ENCODE measurements at places on chromosomes 2 and 18.
A peak's percentile ranks its signal among the peaks of the same experiment; 100 is the strongest.

DNA sequence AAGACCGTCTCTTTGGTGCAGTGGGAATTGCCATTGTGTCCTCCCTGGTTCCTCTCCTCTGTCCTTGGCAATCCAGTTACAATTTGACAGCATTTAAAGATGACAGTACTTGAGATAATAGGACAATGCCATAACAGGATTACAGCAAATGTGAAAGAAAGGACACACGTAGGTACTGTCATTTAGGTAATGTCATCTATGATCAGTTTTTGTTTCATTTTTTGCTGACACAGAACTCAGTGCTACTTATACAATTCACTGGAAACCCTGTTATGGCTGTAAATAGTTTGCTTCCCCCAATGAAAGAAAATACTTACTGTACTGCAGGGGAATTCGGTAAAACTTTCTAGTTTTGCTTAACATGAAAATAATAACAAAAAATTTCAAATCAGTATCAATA, 65.2 kb downstream of the BCL11A start:
- DNase-seq = no peak

- DNase-seq = no peak
Observed at GRCh38 chr2:60827369-60827768, 54.0 kb upstream of the REL start.

DNA sequence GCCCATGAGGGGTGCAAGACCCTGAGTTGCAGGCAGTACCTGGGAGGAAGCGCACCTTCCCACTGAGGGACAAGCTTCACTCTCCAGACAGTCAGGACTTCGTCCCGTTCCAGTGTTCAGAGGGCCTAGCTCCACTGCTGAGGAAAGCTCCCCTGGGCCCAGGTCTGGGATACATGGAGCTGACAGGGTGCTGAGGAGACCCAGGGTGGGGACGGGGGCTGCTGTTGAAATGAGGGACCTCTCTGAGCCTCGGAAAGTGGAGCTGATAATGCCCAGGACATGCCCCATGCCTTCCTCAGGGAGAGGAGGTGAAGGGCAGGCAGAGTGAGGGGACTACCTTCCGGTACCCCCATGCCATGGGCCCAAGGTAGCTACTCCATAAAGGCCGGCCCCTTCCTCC, 169.2 kb upstream of the MYCN start:
- DNase-seq = no peak

- DNase-seq = no peak
Observed at GRCh38 chr2:15145046-15145817, 415.9 kb downstream of the NBAS start.

DNA sequence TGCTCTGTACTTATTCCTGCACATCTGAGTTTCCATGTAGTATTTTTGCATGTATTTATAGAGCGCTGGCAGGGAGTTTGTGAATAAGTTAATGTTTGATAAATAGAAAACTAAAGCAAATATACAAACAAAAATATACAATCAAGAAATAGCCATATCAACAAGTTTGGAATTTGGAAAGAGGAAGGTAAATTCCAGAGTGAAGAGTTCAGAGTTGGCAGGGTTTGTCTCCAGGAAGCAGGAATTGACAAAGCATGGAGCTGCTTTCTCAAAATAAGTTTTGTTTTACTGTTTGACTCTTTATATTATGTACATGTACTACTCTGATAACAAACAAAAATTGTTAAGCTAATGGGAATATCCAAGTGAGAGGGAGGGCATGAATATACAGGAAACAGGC, 80.3 kb downstream of the SPOPL start:
- DNase-seq = no peak

GRCh38 chr2:12211326-12212175, 465.1 kb downstream of the LPIN1 start:
- DNase-seq = no peak

DNA sequence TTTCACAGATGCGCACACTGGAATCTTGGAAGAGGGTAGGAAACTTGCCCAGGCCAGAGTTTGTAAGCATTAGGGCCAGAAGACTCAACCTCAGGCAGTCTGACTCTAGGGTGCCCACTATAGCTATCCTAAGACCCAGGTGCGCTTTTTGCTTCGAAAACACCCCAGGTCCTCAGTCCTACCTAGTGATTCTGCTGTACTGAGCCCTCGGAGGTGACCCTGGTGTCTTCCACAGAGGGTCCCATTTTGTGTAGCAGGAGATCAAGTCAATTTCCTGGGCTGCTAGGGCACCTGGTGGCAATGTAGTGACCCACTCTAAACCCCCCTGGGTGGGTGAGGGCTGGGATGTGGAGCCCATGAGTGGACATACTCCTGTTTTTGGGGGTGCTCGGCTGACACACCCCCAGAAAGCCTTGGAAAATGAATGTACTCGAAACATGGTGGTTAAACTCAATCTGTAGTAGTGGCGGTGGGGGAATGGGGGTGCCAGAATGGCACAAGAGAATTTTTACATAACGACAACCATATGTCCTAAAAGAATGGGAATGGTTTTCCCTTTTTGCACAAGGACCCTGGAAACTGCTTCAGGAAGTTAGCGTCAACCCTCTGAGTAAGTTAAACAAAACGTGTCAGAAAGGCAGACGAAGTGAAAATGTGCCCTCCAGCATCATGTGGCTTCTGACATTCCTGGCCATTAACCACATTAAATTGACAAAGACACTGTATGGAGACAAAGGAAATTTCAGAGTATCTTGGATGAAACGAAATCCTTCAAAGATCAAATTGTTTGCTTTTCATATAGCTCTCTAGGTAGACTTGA, 218.0 kb upstream of the COPS8 start:
- no peak for DNase-seq

DNA sequence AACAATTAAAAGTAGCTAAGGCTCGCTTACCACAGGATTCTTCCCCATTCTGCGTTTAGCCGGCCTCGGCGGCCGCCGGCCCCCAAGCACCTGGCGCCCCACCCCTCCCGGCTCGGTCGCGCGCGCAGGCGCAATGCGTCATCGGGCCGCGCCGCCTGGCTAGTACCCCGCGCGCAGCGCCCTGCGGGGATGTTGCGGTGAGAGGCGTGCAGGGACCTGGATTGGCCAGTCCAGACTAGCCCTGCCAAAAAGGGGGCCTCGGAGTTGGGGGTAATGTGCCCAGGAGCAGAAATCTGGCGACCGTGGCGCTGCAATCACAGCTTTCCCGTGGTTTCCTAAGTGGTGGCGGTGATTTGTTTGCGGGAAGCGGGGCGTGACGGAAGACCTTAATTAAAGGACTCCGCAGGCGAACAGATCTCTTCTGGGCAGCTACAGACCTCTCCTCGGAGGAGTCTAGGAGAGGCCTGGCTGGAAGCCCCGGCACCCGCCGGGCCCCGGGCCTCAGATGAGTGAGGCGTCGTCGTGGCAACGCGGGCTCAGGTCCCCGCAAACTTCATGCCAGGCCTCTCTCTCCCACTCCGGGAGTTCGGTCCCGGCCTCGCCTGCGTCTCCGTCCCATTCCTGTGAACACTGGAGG, 606 bp downstream of the TMEM237 start:
- DNase-seq = peak; percentile 92

GRCh38 chr18:46265196-46266156, 161.3 kb downstream of the HAUS1 start:
- no peak for DNase-seq

DNA sequence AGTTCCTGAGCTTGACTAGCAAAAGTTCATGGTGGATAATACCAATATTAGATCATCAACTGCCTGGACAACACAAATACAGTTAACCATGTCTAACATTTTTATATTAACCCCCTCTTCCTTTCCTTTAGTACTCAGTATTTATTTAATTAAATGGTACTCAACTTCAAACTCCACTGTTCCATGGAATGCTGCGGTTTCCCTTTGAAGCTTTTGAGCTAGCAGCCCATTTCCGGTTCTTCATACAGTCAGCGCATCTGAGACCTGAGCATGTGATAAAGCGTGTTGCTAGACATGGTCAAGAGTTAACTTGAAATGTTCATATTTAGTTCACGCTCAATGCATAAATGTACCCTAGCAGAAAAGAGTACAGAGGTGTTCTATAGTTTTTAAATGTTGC, 278.4 kb downstream of the ALPK2 start:
- DNase-seq = no peak

GRCh38 chr2:222424276-222424728, at the start of gene SGPP2:
Gene SGPP2 (plus strand): TSS chr2:222424543. CDS start chr2:222424603, 60 bp downstream.
- peak; percentile 60 for DNase-seq

DNA sequence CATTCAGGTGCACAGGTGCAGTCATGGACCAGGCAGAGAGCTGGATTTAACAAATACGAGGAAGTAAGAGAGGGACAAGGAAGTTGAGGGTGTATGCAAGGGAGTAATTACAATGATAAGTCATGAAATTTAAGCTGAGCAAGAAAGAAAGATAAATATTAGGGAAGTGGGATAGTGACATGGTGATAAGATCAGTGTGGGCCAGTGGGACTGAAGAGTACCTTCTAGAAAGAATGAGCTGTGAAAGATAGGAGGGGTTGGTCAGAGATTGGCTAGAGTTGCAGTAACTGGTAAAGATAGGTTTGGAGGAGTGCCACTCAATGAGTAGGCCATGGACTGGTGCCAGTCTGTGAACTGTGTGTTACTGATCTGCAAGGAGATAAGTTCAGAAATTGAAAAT, 200.8 kb upstream of the SIX3 start:
- no peak for DNase-seq

DNA sequence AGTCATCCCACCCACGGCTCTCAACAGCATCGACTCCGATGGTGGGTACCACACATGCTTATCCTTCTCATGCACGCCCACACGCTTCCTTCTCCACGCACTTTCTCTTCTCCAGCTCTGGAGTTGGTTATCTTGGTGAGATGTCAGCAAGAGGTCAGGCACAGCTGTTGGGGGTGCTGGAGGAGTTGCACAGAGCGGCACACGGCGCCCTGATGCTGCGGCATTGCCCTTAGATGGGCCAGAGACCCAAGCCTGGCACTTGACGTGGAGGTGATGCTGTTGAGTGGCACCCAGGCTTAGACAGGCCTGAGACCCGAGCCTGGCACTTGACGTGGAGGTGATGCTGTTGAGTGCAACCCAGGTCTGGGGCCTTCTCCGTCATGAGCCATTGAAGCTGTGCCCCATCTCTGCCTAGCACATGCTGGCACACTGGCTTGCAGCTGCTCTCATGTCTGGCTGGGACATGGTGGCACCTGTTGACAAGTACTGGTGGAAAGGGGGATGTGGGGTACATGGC, 83.2 kb downstream of the DGKD start:
- no peak for DNase-seq

DNA sequence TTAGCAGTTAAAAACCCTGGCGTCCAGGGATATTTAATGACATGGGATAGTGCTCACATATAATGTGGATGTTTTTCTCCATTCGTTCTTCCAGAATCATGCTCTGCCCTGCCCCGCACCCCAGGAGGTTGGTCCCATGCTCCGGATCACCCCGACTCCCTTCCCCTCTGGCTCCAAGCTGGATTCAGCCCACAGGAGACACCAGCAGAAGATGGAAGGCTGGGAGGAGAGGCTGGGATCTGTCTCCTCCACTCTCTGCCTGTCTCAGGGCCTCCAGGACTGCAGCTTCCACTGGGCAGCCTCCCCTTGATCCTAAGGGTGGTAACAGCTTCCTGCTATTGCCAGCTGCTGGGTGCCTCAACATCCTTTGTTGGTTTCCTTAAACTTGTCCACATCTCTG, 24.5 kb downstream of the TMEM177 start:
- no peak for DNase-seq

GRCh38 chr2:179305125-179305524, 40.5 kb upstream of the SESTD1 start:
- no peak for DNase-seq

DNA sequence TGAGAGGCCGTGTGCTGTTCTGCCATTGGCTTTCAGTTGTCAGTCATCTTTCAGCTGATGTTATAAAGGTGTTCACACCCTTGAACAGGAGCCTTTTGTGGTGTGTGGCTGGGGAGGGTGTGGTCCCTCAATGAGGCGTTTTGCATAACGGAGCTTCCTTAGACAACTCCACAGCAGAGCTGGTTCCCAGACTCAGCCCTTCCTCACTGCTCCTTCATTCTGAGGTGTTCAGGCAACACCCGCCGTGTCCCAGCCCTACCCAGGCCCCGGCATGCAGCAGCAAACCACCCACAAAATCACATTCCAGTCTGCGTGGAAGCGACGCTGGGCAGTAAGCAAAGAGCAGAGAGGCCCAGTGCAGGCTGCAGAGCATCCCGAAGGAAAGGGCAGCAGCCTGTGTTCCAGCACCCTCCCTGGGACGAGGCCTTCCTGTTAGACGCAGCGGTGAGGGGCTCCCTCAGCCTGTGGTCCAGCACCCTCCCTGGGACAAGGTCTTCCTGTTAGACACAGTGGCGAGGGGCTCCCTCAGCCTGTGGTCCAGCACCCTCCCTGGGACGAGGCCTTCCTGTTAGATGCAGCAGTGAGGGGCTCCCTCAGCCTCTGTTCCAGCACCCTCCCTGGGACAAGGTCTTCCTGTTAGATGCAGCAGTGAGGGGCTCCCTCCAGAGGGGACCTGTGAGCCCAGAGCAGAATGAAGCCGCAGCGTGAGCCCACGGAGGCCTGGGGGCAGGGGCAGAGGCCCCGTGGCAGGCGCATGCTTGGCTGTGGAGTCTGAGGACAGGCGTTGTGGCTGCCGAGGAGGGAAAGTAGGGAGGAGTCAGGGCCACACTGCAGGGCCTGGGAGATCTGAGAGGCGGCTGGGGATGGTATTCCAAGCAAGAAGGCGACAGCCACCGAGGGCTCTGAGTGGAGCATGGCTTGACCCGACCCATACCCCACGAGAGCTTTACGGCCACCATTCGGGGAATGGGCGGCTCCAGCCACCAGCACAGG, 201.8 kb upstream of the HDAC4 start:
- no peak for DNase-seq

DNA sequence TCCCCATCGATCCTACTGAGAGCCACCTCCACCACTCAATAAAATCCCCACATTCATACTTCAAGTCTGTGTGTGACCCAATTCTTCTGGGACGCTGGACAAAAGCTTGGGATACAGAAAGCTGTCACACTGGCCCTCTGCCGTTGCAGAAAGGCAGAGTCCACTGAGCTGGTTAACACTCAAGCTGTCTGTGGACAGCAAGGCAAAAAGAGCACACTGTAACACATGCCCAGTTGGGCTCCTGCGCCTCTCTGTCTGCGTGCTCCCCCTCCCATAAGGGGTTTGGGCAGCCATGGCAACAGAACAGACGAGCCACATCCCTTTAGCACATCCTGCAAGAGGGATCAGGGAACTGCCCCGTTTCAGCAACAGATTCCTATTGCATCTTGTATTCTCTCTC, 106.9 kb upstream of the RGPD4 start:
- no peak for DNase-seq

DNA sequence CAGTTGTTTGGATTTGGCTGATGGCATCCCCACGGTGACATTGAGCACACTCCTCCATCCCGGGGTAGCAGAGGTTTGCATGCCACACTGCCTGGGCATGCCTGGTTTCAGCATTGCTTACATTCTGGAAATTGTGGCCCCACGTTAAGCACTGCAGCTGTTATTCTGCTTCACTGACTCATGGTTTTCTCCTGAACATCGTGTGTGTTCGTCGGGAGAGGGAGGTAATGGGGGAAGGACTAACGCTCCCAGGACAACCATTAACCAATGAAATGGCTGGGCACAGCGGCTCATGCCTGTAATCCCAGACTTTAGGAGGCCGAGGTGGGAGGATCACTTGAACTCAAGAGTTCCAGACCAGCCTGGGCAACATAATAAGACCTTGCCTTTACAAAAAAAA, 28.2 kb upstream of the YWHAQ start:
- DNase-seq = no peak

Data from Right ventricle myocardium inferior (tissue), 1 donor.